ENCODE measurements at places on chromosomes 5 and 9. TPM values are rescaled to one million over a fixed set of nuclear protein-coding genes. Genes with fewer than 3 reads are reported as not detected.

DNA sequence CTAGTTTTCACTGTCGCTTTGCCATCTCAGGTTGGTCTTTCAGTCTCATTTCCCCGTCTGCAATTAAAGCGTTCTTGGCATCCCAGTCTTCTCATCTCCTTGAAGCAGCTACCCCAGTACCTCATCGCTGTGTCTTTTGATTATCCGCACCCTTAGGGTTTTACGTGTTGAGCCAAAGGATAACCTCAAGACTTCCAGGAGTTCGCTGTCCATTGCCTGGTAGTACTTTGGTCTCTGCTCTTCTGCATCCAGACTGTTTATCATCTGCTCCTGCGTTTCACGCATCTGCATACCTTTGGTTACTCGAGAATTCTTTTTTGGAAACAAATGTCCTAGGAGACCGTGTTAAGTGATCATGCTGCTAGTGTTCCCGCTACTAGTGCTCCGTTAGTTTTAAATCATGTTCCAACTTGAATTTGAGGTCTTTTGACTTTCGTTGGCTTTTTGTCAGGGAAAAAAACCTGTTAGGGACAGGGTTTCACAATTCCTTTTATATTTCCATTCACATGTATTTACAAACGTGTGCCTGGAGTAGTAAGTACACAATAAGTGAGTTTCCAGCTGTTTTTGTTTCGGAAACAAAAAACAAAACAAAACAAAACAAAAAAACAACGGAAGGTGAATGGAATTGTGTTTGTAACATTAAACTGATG is 888 bp downstream of the RABGAP1 start:
- H3K4me3 ChIP-seq: peak overlapping the region; percentile 82
- peaks cover 25% of the 10 kb centered on the region for H3K4me1 ChIP-seq
- no peaks in the 10 kb centered on the region for H3K36me3 ChIP-seq
- H3K27ac ChIP-seq: peak overlapping the region; percentile 94
- DNase-seq: no peak

- H3K4me3 ChIP-seq: no peak overlapping the region
- no peaks in the 10 kb centered on the region for H3K36me3 ChIP-seq
- no peak for DNase-seq
- no peak overlapping the region for H3K27ac ChIP-seq
Observed at GRCh38 chr5:107389775-107390148, 281.0 kb downstream of the EFNA5 start.

DNA sequence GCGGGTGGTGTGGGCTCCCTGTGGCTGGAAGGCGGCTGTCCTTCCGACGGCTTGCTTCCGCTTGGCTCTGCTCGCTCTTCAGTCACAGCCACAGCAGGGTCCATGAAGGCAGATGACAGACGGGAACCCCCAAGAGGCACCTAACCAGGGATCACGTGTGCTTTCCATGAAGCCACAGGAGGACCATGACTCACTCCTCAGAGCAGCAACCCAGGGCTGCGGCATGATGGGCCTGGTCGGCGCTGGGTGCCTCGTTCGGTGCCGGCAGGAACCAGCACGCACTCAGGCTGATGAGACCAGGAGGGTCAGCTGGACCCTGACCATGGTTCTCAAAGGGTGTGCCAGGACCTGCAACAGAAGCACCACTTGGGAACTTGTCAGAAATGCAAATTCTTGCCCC is 32.8 kb upstream of the MED10 start:
- H3K36me3 ChIP-seq: no peaks in the 10 kb centered on the region
- H3K4me3 ChIP-seq: no peak overlapping the region

- H3K36me3 ChIP-seq: no peaks in the 10 kb centered on the region
- no peaks in the 10 kb centered on the region for H3K4me1 ChIP-seq
- H3K27me3 ChIP-seq: no peaks in the 10 kb centered on the region
- no peak overlapping the region for H3K4me3 ChIP-seq
Observed at GRCh38 chr9:106615118-106615889, 247.7 kb upstream of the ZNF462 start.

MYOZ3 gene
- total RNA-seq: 12.0 TPM

- H3K4me3 ChIP-seq: no peak overlapping the region
- H3K36me3 ChIP-seq: no peaks in the 10 kb centered on the region
- no peaks in the 10 kb centered on the region for H3K4me1 ChIP-seq
- no peaks in the 10 kb centered on the region for H3K27me3 ChIP-seq
- no peak for DNase-seq
Observed at GRCh38 chr9:94212091-94212490, 47.0 kb upstream of the ZNF169 start.

ACOT12 gene
- 0.87 TPM for total RNA-seq

DNA sequence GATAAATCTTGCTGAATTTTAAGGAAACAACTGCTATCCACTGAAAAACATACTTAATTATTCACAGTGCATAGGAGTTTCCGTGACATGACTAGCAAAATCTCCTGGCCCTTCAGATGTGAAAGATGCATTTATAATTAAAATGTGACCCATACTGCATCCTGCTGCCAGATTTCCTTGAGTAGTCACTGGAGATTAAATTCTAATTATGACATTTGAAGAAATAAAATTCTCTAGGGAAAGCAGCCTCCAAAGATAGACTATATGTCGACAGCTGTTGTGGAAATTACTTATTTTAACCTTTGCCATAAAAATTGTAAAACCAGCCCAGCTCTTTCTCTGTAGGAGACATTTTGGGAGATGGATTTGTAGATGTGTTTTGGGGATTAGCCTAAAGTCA is 193.6 kb upstream of the SMC2 start:
- no peak overlapping the region for H3K27ac ChIP-seq
- no peaks in the 10 kb centered on the region for H3K27me3 ChIP-seq
- no peaks in the 10 kb centered on the region for H3K4me1 ChIP-seq
- H3K4me3 ChIP-seq: no peak overlapping the region
- DNase-seq: no peak

DNA sequence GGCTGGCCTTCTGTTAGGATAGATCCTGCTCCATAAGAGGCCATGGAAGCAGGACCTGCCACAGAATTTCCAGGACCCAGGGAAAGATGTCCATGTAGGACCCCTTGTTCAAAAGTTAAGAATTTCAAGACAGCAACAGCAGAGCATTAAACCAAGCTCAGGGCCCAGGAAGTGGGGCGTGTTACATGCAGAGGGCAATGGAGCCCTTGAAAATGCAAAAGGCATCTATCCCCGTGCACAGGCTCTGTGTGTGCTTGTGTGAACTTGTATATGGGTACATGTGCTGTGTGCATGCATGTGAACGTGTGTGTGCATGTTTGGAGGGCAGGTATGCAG is 14.4 kb upstream of the NKD2 start:
- no peak overlapping the region for H3K27ac ChIP-seq
- no peaks in the 10 kb centered on the region for H3K27me3 ChIP-seq
- H3K4me1 ChIP-seq: peaks cover 25% of the 10 kb centered on the region
- peak; percentile 9 for DNase-seq
- H3K4me3 ChIP-seq: no peak overlapping the region
- no peaks in the 10 kb centered on the region for H3K36me3 ChIP-seq

DNA sequence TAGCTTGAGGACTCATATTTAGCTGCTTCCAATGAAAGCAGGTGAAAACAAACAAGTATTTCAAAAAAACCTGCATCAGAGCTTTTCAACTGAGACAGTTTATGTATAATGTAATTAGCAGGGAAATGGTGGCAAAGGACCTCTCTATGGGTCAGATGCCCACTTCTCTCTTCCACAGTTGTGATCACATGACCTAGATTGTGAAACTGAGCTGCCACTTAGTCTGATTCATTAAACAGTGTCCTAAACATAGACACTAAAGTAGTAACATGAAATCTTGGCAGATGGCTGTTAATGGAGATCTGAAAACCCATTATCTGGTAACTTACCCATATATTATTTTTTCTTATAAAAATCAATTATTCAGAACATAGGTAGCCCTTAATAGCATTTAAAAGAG is 663.6 kb upstream of the RIOK2 start:
- no peaks in the 10 kb centered on the region for H3K27me3 ChIP-seq
- no peaks in the 10 kb centered on the region for H3K4me1 ChIP-seq
- no peak overlapping the region for H3K27ac ChIP-seq

SLC25A48 gene
- 0.71 TPM for total RNA-seq

DNA sequence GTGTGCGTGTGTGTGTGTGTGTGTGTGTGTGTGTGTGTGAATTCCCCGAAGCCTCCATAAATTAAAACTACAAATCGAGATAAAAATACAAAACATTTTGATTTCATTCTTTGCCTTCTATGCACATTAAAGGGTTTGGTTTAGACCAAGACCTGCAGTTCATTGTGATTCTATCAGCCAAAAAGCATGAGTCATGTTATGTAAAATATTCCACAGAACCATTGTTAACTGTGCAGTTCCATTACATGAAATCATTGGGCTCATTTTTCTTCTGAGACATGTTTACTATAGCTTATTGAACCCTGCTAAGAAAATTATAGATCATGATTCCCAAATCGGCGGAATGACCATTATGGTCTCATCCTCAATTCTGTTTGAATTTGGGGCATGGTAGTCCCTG is 11.7 kb downstream of the CAVIN4 start:
- no peak overlapping the region for H3K27ac ChIP-seq
- H3K4me3 ChIP-seq: no peak overlapping the region
- no peaks in the 10 kb centered on the region for H3K27me3 ChIP-seq
- DNase-seq: no peak

GRCh38 chr9:15253197-15253596 is 53.8 kb downstream of the TTC39B start:
- no peaks in the 10 kb centered on the region for H3K27me3 ChIP-seq
- no peak overlapping the region for H3K4me3 ChIP-seq
- H3K36me3 ChIP-seq: no peaks in the 10 kb centered on the region
- no peak overlapping the region for H3K27ac ChIP-seq
- no peak for DNase-seq

DNA sequence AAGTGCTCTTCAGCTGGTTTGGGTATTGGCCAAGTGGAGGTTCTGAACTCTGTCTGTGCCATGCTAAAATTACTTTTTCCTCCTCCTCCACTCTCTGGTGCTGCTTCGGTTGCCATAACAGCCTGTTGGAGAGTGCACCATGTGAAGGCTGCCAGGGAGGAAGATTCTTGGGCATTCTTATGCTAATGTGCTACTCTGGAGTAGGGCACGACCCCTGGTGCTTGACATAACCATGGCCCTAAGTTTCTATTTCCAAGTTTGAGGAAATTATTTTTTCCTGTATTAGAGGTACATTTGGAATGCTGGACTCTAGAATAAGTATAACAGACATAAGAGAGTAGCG is 111.6 kb downstream of the ARHGAP26 start:
- no peak for DNase-seq
- H3K27me3 ChIP-seq: no peaks in the 10 kb centered on the region
- H3K4me3 ChIP-seq: no peak overlapping the region

SPATA31E1 gene
- total RNA-seq: 4.6 TPM

- no peaks in the 10 kb centered on the region for H3K4me1 ChIP-seq
- H3K27ac ChIP-seq: no peak overlapping the region
- H3K27me3 ChIP-seq: no peaks in the 10 kb centered on the region
Observed at GRCh38 chr5:114122852-114123251, 239.0 kb upstream of the KCNN2 start.

- no peak overlapping the region for H3K27ac ChIP-seq
- no peaks in the 10 kb centered on the region for H3K4me1 ChIP-seq
- DNase-seq: no peak
Observed at GRCh38 chr9:108681851-108682590, 173.8 kb downstream of the ACTL7B start.

Data from testis (tissue), 5 donors.